GM04504 (cell line): ENCODE measurements at places on chromosomes 4 and X.

GRCh38 chrX:71618303-71618721 lies at the start of gene CXCR3:
TSS of gene CXCR3 (minus strand) at chrX:71618511. CDS start at chrX:71618449, 62 bp downstream.
- DNase-seq, result no peak

GRCh38 chr4:74441744-74442143 lies 3.2 kb upstream of the AREG start:
- no peak for DNase-seq

DNA sequence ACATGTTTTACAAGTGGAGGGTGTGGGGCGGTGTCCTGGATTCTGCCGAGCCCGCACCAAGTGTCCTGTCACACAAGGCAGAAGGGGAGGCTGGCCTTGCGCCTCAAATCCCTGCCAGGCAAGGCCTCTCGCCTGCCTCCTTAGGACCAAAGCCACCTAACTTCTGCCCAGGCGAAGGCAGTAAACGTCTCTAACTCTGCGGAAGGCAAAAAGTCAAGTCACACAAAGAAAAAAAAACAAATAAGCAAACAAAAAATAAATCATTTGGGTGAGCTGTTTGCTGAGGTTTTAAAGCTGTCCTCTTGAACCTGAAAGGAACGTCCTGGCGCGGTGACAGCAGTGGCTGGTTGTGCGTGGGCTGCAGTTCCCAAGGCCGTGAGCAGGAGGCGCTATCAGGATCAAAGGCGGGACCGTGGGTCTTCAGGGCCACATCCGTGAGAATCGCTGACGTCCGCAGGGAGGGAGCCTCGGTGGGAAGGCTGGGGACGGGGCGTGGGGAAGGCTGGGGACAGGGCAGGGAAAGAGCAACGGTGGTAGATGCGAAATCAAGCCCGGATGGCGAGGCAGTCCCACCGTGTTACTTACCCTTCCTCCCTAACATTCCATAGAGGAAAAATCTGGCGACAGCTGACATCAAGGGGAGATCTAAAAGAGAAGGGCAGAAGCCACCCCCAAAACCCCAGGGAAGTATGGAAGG lies 99.1 kb downstream of the TRAPPC11 start:
- no peak for DNase-seq

DNA sequence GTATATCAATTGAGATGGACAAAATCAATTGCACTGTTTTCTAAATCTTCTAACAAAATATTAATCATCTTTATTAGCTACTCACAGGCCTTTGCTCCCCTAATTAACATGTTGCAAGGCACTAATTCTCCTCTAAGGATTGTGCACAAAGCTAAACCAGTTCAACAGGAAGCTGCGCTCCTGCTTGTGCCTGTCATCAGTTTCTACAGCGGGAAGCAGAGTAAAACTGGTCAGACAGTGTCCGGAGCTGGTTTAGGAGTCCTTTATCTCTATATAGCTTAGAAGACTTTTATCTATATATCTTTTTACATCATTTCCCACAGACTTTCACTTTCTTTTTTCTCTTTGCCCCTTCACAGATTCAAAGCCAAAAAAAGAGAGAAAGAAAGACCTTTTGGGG lies 79.1 kb downstream of the ELOVL6 start:
- no peak for DNase-seq

GRCh38 chr4:183571350-183571941 lies 66.6 kb downstream of the ING2 start:
- DNase-seq, result no peak

DNA sequence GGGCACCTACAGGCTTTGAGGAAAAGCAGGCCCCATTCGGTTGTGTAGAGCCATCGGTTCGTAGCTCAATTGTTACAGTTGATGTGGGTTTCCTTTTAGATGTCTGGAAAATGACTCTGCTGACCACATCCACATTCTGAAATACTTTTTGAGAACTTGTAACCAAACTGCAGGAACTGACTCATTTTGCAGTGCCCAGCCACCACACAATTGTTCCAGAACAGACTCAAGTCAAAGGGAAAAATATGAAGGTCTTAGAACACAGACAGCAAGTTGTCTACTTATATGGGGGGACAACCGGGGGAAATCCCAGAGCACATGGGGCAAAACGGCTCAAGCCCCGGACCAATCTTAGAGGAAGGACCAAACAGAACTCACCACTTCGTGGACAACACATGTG lies 557.6 kb upstream of the DIPK2B start:
- peak; percentile 76 for DNase-seq

DNA sequence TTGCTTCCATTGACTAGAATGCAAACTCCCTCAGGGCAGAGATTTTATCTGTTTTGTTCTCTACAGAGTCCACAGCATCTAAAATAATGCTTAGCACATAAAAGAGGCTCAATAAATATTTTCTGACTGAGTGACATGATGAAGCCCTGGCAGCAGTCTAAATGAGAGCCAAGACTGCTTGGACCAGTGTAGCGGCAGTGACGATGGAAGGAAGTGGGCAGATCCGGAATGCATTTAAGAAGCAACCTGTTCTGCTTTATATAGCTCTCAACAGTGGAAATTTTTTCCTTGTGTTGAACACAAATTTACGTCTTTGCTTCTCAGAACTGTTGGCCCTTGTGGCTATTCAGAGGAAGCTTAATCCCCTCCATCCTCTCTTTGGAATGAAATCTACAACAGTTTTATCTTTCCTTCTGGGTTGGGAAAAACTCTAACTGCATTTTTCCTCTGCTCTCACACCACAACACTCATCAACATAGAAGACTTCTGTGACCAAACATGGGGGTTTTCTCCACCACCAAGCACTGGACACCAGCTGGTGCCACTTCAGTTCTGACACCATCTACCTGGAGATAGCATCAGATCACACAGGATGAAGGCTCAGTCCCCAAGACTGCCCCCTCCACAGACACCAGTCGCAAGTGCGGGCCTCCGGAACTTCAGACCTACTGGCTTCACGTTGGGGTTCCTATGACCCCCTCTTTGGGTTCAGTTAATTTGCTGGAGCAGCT lies 7.0 kb upstream of the BEND4 start:
- DNase-seq, result no peak

DNA sequence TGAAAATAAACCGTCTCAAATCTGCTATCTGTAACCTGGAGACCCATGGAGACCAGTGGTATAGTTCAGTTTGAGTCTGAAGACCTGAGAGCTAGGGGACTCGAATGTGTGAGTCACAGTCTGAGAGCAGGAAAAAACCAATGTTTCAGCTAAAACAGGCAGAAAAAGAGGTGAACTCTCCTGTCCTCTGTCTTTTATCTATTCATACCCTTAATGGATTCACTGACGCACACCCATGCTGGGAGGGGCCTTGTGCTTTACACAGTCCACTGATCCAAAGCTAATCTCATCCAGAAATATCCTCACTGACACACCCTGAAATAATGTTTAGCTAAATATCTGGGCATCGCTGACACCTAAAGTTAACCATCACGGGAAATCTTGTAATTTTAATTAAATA lies 297.9 kb downstream of the GPM6A start:
- DNase-seq, result no peak

DNA sequence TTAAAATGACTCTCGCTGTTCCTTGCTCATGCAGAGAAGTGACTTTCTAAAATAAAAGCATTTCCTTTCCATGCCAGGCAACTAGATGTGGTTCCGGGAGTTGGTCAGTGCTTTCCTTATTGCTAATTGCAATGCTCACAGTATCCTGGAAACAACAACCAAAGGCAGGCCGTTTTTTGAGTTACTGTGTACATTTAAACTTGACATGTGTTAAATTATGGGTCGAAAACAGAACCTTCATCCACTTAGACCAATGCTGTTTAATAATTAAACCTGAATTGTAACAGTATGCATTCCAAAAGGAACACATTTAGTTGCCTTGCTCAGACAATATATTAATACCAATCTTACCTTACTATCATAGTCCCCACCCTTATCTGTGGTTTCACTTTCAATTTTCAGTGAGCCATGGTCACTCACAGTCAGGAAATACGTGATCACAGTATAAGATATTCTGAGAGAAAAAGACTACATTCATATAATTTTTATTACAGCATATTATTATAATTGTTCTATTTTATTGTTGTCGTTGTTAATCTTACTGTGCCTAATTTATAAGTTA lies 102.6 kb downstream of the HS6ST2 start:
- no peak for DNase-seq

DNA sequence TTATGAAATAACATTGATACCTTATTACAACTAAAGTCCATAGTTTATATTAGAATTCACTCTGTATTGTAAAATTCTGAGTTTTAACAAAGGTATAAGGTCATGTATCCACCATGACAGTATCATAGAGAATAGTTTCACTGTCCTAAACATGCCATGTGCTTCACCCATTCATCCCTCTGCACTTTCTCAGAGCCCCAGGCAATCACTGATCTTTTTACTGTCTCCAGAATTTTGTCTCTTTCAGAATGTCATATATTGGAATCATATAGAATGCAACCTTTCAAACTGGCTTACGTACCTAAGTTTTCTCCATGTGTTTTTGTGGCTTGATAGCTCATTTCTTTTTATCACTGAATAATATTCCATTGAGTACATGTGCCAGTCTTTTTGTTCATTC lies 33.9 kb downstream of the SNCA start:
- DNase-seq, result no peak

DNA sequence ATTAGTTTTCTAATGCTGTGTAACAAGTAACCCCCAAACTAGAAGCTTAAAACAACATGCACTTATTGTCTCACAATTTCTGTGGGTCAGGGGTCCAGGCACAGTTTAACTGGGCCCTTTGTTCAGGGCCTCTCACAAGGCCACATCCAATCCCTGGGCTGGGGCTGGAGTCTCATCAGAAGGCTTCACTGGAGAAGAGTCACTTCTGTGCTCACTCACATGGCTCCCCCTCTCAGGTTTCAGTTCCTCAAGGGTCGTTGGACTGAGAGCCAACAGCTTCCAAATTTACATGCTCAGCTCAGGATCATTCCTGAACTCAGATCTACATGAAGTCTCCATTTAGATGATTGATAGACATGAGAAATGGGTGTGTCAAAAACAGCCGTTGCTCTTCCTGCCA lies 77.1 kb downstream of the EVC start:
- no peak for DNase-seq

DNA sequence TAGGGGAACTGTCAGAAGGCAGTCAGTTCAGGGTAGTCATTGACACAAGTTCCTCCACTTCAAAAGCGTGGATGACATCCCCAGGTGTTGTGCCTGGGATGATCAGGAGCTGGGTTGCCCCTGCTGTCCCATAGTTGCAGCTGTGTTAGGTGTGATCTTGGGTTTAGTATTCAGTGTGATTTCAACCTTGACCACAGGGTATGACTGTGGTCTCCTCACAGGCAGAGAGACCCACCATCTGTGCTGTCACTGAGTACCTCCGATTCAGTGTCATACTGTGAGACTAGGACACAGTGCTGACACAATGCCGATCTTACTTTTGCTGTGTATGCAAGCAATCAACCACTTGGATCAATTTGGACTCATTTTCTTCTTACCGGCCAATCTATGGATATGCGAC lies 25.2 kb downstream of the FOXR2 start:
- DNase-seq, result no peak

DNA sequence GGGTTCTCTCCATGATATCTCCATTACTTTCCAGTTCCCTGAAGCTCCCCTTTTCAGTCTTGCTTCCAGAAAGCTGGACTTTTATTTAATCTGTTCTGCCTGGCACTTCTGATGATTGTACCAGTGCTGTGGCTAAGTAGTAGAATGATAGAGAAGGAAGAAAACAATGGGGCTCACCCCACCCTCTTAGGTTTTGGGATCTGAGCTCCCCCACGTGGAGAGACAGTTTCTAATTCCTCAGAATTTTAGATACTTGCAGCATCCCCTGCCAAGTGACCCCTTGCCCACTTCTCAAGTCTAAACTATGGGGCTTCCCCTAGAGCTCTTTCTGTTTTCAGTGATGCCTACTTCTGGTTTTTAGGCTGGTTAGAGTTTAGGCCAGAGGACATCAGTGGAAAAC lies 73.9 kb downstream of the GC start:
- no peak for DNase-seq

DNA sequence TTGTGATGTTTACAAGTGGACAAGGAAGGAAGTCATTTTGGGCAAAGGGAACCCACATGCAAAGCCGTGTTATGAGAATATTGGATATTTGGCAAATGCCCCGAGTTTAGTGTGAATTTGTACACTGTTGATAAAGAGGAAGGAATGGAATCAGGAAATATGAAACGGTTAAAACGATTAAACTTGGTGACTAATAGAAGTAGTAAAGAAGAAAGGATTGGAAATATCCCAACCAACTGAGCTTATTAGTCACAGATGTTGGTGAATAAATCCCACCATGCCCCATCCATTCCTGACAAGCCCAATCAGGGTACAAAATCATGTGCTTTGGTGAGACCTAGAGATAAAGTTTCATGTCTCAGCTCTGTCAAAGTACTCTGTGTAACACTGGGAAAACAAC lies 22.0 kb downstream of the ARHGAP24 start:
- no peak for DNase-seq

GRCh38 chrX:119292445-119292844 lies 56.4 kb downstream of the PGRMC1 start:
- DNase-seq, result no peak

DNA sequence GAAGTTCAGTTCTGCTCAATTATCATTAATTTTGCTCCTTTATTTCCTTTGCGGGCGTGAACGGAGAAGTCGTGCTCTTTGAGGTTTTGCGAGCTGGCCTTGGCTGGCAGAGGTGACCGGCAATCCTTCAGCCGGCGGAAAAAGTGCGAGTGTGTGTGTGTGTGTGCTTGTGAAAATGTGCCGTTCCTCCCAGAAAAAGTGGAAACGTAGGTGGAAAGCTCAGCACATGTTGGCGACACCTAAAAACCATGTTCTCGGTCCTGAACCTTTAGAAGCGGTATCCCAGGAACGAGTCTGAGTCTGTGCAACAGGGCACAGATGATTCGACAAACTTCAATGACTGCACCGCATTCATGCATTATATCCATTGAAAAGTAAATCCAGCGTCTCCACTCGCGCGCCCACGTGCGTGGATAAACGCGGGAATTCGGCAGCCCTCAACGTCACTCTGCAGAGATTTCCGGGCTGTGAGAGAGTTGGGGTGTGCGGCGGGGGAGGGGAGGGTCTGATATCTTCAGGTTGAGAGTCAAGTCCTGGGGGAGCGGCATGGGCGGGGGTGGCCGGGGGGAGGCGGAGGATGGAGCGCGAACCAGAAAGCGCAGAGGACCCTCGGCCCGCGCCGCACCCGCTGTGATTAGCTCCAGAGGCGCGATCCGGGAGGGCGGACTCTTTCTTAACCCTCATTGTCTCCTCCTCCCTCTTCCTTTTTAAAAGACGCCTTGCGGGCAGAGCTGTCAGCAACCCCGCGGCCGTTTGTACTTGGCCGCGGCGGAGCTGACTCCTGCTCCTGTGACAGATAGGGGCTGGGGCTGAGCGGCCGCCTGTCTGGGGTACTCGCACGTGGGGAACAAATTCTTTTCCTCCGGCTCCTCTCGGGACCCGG lies at the start of gene SHISA3:
Gene SHISA3 (plus strand): TSS at position 737 of the 883 bp plus-strand sequence. CDS start 569 bp downstream, outside the sequence.
- no peak for DNase-seq

DNA sequence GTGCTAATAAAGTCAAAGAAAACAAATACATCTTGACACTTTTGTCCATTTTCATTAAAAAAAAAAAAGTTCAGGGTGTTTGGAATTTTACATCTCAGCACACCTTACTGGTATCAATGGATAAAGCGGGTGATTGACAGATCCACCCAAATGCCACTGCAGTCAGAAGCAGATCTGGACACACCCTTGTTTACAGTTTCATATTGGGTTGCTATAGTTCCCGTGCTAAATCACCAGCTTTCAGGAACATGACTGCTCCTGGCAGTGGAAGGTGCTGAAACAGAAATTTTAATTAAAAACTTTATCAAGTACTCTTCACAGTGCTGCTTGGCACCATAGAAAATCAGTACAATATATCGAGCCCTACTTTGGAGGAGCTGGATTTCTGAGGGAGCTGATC lies 116.3 kb downstream of the STOX2 start:
- no peak for DNase-seq

GRCh38 chrX:109511113-109511512 lies 25.5 kb upstream of the NXT2 start:
- DNase-seq, result no peak

GRCh38 chrX:39629001-39629400 lies 468.8 kb downstream of the BCOR start:
- no peak for DNase-seq
